PC-9 (cell line): ENCODE measurements at places on chromosomes 1 and 21. TPM values are rescaled to one million over a fixed set of nuclear protein-coding genes. Genes with fewer than 3 reads are reported as not detected.

DNA sequence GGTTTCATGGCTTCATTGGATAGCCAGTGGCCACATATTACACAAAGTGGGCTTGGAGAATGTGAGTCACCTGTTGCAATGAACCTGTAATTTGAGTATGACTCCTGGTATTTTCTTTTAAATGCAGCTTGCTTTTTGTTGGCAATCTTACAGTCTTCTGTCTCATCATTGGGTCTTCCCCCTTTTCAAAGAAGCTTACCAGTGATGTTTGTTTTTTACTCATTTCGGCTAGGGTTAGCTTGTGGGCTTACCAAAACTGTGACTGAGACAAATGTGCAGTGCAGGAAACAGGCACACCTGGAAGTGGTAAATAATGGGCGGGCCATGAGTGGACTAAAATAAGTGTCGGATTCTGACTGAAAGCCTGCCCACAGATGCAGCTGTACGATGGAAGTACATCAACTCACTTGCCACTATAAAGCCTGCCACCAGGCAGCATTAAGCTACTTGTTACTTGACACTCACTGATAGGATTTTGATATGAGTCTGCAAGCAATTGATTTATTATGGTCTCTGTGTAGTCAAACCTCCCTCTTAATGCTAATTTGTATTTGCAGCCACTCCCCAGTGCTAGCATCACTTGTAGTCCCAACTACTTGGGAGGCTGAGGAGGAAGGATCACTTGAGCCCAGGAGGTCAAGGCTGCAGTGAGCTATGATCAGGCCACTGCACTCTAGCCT is 4.2 kb downstream of the HHAT start:
- no peak overlapping the region for H3K27ac ChIP-seq
- DNase-seq = no peak
- peaks cover 18% of the 10 kb centered on the region; the same call in 1 of the 2 replicates for H3K4me1 ChIP-seq
- no peaks in the 10 kb centered on the region for H3K36me3 ChIP-seq
- no peaks in the 10 kb centered on the region for H3K27me3 ChIP-seq

Gene COL11A1
- not detected in 2 replicates for total RNA-seq

DNA sequence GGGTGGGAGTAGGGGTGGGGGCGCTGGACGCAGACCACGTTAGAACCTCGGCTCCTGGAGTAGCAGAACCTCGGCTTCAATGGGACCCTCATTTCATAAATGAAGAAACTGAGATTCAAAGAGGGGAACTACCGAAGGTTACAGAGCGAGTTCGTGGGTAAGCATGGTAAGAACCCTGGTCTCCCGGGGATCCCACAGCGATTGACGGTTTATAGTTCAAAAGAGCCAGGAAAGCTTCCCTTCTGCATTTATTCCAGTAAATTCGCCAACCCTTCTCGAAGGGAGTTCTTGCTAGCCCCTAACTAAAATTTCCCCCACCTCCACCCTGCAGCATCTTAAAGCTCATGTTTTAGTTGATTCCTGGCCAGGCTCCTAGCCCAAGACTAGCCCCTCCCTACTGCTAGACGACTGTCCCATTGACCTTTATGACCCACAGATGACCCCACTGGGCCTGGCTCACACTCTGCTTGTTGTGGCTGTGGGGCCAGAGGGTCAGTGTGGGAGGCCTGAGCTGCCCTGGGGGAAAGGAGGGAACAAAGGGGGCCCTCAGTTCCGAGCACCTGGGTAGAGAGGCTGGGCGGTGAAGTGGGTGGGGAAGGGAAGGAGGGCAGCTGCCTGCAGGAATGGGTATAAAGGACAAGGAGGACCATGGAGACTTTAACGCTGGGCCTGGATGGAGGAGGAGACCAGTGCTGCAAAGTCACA is 558 bp upstream of the KIF21B start:
- H3K27ac ChIP-seq = no peak overlapping the region
- no peak overlapping the region for H3K4me3 ChIP-seq
- no peaks in the 10 kb centered on the region for H3K27me3 ChIP-seq
- no peak for DNase-seq

Gene CYP2J2
- total RNA-seq = 1.6 and 2.1 TPM in 2 replicates
